Posterior cingulate gyrus (tissue), 11 donors: ENCODE measurements at places on chromosomes 1 and 21.

GRCh38 chr1:158285756-158286241, 3.9 kb upstream of the CD1C start:
- peak; percentile 20 for DNase-seq

DNA sequence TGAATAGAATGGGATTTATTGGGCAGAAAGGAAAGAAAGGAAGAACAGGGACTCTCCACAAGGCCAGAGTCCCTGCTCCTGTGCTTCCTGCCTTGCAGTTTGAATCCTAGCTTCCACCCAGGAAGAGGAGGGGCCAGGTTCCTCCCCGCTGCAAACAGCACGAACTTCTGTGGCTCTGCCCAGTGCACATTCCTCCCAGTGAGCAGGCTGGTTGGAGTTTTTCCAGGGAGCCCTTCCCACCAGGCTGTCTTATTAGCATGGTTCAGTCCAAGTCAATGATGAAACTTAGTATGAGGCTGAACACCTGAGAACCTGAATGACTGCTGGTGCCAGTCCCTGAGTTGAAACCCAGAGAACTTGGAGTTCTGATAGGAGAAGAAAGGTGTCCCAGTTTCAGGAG, 247.2 kb downstream of the DUSP10 start:
- DNase-seq, result no peak

DNA sequence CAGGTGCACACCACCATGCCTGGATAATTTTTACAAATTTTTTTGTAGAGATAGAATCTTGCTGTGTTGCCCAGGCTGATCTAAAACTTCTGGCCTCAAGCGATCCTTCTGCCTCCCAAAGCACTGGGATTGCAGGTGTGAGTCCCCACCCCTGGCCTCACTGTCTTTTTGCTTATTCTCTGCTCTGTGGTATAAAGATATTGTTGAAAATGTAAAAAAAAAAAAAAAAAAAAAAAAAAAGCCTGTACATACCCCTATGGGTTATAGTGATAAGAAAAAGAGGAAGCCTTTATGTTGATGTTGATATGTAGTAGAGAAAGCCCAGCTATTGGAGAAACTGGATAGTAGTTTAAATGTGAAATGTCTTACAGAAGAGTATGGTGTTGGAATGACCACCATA, 125.8 kb downstream of the XPR1 start:
- DNase-seq, result no peak

- no peak for DNase-seq
These were observed 56.7 kb downstream of the DDR2 start for GRCh38 chr1:162688931-162689330.

DNA sequence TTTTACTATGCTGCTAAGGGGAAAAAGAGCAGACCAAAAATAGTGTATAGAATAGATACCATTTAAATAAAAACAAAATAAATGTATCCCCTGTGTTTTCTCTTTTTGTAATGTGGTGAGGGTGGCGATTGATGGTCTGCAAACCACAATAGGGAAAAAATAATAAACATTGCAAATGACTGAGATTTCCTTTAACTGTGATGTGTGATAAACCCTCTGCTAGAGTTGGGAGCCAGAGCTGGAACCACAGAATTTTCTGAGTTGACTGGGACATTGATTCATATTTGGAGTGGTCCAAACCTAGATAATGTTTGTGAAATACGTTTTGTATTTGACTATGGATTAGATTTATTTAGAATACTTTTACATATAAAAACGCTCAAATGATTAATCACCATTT, 70.6 kb upstream of the PTGFR start:
- no peak for DNase-seq

DNA sequence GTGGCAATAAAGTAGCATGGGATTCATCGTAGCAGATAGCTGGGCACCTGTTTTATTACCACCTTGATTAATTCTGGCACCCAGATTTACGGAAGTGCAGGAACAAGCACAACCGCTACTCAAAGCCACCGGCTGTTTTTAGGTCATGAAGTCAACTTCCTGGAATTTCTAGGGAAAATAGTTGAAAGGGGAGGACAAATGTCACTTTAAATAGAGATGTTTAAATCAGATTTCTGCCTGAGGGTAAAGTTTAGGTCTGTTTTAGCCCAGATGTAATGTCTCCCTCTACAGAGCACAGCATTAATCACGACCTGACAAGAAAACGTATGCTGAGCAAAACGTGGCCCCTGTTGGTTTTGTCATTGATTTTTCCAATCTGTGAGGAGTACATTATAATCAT, 8.0 kb downstream of the ADGRL2 start:
- DNase-seq, result no peak

- no peak for DNase-seq
These were observed 45.2 kb downstream of the PLPP3 start for GRCh38 chr1:56534130-56534651.
